CMK (cell line): ENCODE measurements at places on chromosomes 13 and 19.

DNA sequence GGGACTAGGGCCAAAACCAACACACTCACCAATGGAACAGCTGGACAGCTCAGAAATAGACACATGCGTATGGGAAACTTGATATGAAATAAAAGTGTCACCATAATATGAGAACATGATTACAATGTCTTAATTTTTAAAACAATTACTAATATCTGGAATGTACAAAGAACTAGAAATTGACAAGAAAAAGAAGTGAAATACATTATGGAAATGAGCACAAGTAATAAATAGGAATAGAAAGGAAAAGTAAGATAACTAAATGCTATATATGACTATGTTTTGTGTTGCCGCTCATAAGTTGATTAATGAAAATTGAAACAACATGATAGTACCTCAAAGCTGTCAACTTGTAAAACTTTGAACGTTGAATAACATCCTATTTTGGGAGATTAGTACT lies 801.1 kb downstream of the SLITRK5 start:
- DNase-seq = no peak

- DNase-seq = no peak
Observed at GRCh38 chr19:7953576-7953975, 10.1 kb upstream of the TIMM44 start.

- DNase-seq = no peak
Observed at GRCh38 chr19:13079542-13079986, 23.1 kb downstream of the LYL1 start.

DNA sequence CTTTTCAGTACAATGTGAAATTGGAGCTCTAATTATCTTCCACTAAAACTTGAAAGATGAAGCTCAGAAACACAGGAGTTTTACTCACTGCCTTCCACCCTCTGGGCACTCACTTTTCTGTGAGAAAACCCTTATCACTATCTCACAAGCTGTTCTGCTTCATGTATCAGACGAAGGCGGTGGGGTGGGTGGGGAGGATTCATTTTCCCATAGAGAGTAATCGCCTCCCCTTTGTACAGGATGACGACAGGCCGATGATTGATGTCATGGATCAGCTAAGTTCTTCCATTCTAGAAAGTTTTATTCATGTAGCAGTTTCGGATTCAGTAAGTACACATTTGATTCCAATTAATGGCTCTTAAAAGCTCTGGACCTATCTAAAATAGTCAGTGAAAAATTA lies 139.9 kb downstream of the ZAR1L start:
- DNase-seq = peak; percentile 53

- no peak for DNase-seq
Observed at GRCh38 chr13:96771486-96772367, 222.5 kb downstream of the OXGR1 start.

- DNase-seq = no peak
Observed at GRCh38 chr13:67238861-67239260, 8.7 kb upstream of the PCDH9 start.
